Activated CD8-positive, alpha-beta memory T cell treated with anti-CD3 and anti-CD28 coated beads for 1 hour (primary cell): ENCODE measurements at places on chromosomes 13 and 19.
A peak's percentile ranks its signal among the peaks of the same experiment; 100 is the strongest.

- DNase-seq: no peak
Observed at GRCh38 chr13:111636804-111637203, 316.4 kb downstream of the TEX29 start.

- DNase-seq: no peak
Observed at GRCh38 chr19:39345956-39346355, 3.7 kb downstream of the SAMD4B start.

DNA sequence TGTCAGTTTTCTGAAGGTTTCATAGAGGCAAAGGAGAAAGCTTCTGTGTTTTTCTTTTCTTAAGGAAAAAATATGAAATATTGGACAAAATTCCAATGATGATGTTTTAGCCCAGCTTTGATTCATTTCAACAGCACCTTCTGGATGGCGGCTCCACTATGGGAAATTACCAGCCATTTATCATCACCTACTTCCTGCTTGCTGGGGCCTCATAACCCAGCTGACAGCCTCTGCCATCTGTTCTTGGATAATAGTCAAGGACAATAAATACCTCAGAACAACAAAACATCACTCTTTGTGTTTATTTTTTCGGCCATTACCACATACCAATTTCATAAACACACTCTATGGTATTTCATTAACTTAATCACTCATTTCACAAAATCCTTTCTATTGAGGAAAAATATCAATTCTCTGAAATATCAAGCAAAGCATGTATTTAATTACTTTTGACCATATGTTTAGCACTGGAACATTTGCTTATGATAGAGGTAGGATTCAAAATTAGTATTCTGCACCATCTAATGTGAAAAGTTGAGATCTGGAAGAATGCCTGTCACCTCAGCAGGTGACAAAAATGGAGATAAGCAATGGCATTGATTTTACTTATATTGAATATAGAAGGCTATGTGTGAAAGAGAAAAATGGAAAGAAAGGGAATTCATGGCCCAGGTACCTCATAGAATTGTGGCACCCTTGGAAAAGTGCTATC, 629.7 kb downstream of the LIG4 start:
- DNase-seq: no peak

GRCh38 chr13:99765869-99766268, 205.7 kb downstream of the ZIC5 start:
- DNase-seq: no peak

- peak; percentile 59 for DNase-seq
Observed at GRCh38 chr19:3036119-3036976, 7.3 kb upstream of the TLE2 start.

DNA sequence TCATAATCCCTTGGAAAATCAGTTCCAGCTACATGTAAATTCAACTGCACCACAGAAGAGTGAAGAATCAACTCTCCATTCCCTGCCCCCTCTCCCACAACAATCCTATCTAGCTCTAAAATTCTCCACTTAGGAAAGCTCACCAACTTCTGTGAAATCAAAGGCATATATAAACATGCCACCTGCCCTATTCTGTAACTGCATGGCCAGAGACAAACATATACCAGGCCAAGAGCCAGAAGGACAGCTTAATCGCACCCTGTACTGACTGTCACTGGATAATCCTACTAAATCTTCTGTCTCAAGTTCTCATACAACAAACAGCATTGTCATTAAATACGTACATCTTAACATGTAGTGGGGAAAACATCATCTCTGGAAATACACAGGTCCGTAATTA, 58.2 kb upstream of the EEF1AKMT1 start:
- no peak for DNase-seq

- DNase-seq: peak; percentile 31
Observed at GRCh38 chr19:55086730-55087541, 11.3 kb downstream of the EPS8L1 start.

DNA sequence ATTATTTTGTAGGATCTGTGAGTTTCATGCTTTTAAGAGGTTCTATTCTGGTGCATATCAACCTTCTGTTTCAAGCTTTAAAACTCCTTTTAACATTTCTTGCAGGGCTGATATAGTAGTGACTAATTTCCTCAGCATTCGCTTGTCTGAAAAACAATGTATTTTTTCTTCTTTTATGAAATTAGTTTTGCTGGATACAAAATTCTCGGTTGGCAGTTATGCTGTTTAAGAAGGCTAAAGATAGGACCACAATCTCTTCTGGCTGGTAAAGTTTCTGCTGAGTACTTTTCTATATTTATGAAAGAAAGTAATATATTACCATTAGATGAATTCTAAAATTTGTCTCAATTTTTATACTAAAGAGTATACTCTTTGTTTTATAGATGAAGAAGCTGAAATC, 487.8 kb upstream of the SPRY2 start:
- no peak for DNase-seq

DNA sequence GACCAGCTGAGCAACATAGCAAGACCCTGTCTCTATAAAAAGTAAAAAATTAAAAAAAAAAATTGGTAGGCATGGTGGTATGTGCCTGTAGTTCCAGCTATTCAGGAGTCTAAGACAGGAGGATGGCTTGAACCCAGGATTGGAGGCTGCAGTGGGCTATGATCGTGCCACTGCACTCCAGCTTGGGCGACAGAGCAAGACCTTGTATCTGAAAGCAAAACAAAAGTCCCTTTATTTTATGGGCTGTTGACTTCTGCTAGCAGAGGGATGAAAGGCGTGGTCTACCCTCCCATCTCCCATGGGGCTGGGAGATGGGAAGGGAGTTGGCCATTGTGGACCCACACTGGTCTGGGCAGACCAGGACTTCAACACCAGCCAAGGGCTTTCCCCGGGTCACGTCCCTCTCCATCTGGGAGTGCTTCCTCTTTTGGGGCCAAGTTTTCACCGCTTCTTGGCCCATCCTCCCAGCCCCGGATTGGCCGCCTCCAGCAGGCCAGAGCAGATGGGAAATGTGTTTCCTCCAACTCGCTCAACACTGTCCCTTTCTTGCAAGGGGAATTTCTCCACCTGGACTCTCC, 2.2 kb upstream of the TNFSF9 start:
- DNase-seq: no peak

- no peak for DNase-seq
Observed at GRCh38 chr13:112102243-112102642, 35.3 kb downstream of the SOX1 start.

- DNase-seq: no peak
Observed at GRCh38 chr19:51347209-51347928, 5.4 kb upstream of the VSIG10L start.

- DNase-seq: no peak
Observed at GRCh38 chr13:34941436-34941834, 635 bp upstream of the NBEA start.

- DNase-seq: no peak
Observed at GRCh38 chr13:40204246-40204645, 462.2 kb downstream of the FOXO1 start.

GRCh38 chr13:98843482-98843877, 91.0 kb upstream of the SLC15A1 start:
- no peak for DNase-seq

DNA sequence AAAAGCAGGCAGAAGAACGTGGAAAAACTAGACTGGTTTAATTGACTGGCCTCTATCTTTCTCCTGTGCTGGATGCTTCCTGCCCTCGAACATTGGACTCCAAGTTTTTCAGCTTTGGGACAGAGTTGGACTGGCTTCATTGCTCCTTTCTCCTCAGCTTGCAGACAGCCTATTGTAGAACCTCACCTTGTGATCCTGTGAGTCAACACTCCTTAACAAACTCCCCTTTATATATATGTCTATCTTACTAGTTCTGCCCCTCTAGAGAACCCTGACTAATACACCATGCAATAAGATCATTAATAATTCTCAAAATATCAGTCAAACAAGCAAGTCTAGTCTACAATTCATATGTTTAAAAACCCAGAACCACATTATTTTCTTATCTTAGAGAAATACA, 662.4 kb downstream of the TBC1D4 start:
- no peak for DNase-seq

DNA sequence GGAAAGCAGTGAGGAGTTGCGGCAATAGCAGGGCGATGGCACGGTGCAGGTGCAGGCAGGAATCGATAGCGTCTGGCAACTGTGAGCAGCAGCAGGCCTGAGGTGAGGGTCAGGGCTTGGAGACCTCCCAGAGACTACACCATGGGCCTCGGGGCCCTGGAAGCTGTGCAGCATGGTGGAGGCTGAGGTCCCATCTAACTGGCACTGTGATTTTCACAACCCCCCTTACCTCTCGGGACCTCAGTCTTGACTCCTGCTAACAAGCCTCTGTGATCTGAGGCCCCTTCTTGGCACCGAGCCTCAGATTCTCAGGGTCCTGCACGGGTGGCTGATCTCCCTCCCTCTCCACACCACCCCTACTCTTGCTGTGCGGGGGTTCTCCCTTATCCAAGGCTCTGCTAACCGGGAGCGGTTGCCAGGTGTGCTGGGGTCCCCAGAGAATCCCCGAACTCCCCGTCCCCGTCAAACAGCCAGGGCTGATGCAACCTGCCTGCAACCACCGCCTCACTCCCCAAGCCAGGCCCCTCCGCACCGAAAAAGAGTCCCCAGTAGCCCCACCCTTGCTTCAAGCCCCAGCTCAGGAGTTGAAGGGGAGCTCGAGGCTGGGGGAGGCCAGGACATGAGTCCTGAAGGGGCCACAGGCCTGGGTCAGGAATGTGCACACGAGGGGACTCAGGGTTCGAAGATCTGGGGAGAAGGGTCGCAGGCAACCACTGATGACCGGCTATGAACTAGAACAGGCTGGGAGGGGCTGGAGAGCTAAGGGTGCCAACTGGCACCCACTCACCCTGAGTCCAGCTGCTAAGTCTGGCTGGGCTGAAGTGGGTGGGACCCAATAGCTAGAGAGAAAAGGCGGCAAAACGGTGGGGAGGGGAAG, 4.8 kb upstream of the ATF5 start:
- DNase-seq: no peak

GRCh38 chr19:4345342-4346019, 2.1 kb downstream of the MPND start:
- DNase-seq: no peak

DNA sequence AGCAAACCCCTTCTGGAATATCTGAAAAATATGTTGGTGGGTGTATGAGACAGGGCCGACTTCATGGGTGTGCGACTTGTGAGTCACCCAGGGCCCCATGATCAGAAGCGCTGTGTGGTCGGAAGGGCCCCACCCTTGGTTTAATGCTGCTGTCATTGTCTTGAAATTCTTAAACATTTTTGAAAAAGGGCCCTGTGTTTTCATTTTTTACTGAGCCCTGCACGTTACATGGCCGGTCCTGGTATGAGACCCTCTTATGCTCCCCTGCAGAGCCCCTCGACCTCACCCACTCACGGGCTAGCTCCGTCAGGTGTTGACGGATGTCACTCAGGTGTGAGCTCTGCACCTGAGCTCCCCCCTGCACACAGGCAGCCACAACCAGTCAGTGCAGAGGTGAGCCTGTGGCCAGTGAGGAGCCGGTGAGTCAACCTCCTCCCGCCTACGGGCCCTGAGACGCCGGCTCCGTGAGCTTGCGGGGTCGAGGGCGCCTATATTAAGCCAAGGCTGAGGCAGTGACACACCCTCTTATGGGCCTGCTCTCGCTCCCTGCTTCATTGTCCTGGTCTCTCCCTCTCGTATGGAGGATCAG, 27.7 kb downstream of the GADD45B start:
- DNase-seq: peak; percentile 61

DNA sequence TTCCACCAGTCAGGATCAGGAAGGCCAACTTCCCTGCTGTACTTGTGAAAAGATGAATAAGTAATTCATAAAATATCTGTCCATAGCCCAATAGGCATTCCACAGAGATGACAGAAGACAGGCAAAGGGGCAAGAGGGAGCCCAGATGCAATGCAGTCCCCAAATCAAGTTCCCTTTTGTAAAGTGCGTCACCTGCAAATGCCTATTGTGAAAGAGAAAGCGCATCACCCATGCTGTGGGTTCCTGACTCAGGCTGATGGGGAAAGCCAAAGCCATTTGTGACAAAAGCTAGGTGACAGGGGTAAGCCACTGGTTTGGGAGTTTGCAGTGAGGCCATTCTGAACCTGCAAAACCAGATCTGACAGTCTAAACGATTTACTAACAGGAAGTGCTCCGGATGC, 157.5 kb upstream of the ZNF536 start:
- DNase-seq: no peak

- DNase-seq: no peak
Observed at GRCh38 chr13:111561091-111561781, 240.8 kb downstream of the TEX29 start.

DNA sequence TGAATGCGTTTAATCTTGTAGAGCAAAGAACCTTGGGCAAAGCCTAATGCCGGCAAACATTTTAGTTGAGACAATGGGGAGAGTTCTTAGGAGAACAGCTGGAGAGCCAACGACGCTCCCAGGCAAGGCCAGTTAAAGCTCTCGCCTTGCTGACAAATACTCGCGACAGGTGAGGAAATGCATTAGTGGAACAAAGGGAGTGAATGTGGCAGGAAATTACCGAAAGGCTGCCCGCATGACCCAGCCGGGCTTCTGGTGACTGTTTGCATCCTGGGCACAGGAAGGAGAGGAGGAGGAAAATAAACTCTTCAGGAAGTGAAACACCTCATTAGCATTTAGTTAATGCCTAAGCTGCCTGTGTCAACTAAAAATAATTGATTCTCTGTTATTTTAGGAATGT, 74.6 kb downstream of the SHISA2 start:
- no peak for DNase-seq

GRCh38 chr19:644363-644762, 4.7 kb downstream of the FGF22 start:
- no peak for DNase-seq

DNA sequence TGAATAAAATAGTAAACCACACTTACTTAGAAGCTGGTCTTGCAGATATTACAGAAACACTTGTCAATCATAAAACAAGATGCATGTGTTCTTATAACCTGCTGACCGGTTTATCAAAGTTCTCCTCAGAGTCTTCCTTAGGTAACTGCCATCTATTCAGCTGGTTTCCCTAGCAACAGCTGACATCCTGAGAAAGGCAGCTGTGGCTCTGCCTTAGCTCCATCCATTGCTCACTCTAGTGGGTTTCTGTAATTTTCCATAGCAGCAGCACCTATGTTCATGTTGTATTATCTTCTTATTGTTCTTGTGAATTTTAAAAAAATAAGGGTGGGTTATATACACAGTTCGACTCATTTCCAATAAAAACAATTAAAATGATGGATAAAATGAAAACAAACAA, 87.8 kb downstream of the RAP2A start:
- no peak for DNase-seq

GRCh38 chr19:35253316-35254286, 4.8 kb downstream of the LSR start:
- DNase-seq: no peak

- DNase-seq: no peak
Observed at GRCh38 chr19:42548552-42548951, 20.3 kb upstream of the CEACAM1 start.

- no peak for DNase-seq
Observed at GRCh38 chr13:111460548-111461444, 140.4 kb downstream of the TEX29 start.

- DNase-seq: no peak
Observed at GRCh38 chr13:105990256-105990958, 545.1 kb downstream of the EFNB2 start.

- DNase-seq: no peak
Observed at GRCh38 chr19:10011974-10012373, 1.3 kb upstream of the RDH8 start.

DNA sequence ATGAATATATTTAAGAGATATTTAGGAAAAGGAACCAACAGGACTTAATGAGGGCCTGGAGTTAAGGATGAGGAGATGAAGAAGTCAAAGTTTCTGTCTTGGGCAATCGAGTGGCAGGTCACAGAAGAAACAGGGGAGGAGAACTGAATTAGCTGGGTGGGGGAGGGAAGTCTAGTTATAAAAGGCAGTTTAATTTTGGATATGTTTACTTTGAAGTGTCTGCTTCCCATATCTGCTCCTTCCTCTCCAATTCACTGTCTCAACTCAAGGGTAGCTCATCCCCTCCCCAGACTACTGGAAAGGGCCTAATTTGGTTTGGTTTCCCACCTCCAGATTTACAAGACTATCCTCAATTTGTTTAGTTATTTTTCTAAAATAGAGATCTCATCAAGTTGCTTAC, 195.9 kb downstream of the VWA8 start:
- DNase-seq: no peak
